ENCODE measurements at places on chromosomes 11 and 22.

DNA sequence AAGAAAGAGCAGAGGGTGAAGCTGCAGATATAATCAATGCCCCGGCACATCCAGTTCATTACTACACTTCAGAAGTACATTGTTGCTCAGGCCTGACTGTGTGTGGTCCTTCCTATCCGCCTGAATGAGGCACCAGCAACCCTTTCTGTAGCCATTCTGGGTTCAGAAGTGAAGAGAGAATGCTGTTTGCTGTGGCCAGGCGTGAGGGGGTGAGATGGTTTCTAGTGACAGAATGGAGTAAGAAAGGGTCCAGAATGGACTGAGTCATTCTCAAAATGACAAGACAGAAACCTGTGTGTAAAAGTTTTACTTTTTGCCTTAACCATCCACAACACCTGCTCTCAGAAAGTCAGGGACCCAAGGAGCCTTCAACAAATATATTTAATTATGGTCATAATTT, 334.8 kb downstream of the GUCY1A2 start:
- no peak for DNase-seq

DNA sequence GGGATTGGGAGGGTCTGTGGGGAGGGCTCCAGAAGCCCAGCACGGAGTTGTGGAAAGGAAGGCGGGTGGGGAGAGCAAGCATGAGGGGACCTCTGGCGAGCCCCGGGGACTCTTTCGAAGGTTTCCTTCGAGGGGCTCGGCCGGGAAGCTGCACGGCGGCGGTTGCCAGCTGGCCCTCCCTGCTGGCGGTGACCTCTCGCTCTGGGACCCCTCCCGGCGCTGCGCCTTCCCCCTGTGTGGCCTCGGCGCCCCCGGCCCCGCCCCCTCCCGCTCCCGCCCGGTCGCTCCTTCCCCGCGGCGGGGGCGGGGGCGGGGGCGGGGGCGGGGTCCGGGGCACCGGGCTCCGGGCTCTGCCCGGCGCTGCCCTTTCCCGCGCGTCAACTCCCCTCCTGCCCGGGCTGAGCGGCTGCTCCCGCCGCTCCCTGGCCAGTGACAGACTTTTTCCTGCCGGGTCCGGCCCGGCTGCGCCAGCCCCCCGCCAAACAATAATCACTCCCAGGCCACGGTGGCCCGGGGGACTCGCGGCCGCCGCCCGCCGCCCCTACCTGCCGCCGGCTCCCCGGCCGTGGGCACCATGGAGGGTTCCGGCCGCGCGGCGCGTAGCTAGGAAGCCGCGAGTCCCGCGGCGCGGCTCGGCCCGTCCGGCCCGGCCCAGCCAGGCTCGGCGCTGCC, 941 bp downstream of the CLCF1 start:
- DNase-seq, result no peak

DNA sequence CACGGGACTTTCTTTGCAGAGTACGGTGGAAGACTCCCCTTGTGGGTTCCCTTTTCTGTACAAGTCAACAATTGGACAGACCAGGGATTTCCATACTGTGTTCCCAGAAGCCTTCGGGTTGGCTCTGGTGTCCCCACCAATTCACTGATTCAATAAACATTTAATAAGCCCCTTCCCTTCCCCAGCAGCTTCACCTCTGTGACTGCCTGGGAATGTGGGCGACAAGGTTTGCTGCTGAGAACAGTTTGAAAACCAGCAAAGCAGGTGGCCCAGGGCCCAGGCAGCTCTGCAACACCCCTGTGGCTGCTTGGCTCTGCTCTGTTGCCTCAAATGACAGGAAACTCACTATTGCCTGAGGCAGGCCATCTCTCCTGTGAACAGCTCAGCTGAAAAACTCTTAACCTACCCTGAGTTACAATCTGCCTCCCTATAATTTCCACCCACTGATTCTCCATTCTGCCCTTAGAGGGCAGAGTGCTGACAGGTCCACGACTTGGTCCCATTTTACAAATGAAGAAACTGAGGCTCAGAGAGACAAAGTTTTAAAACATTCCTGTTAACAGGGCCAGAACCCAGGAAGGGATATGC, 10.4 kb downstream of the ADORA2A start:
- DNase-seq, result peak; percentile 20

DNA sequence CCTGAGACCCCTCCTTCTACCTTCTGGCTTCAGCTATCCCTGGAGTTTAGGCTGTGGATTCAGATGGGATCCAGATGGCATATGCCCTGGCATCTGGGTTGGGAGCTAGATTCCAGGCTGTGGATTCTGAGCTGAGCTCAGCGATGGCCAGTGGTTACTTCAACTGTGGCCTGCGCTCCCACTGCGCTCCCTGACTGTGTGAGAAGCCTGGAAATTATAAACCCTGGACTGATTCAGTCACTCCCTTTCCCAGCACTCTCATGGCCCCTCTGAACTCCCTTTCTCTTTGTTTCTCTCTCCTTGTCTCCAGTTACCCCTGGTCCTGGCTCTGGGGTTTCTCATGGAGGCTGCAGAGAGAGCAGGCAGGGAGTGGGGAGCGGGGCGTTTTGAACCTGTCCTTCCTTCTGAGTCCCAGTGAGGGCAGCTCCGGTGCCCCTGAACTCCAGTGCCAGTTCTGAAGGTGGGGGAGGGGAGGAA, 4.8 kb downstream of the ARHGEF17 start:
- DNase-seq, result no peak

DNA sequence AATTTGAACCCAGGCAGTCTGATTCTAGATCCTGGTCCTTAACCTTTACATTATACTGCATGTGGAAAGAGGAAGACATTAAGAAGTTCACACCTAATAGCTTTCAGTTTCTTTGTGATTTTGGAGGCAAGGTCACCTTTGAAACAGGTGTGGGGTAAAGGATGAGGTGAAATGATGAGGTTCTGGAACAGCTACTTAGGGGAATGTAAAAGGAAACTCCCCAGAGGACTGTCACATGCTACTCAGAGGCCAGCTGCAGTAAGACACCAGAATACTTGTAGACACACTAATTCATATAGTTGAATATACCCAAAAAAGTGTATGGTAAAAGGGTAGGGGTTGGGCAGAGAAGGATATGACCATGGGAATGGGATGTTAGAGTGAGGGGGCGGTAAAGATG, 5.4 kb downstream of the APIP start:
- DNase-seq, result no peak

DNA sequence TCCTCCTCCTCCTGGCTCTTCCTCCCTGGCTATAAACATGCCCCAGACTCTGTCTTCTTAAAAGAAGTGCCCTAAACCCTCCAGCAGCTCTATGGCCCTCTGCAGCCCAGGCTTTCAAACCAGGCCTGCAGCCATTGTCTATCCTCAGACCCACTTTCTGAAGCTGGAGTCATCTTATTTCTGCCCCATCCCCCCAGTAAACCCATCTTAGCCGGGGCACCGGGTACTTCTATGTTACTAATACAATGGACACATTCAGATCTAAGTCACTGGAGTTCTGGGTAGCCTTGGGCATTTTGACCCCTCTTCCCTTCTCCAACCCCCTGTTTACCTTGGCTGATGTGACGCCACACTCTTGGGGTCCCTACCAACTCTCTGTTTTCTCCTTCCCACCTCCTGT, 29.7 kb upstream of the CACNG2 start:
- DNase-seq, result no peak

DNA sequence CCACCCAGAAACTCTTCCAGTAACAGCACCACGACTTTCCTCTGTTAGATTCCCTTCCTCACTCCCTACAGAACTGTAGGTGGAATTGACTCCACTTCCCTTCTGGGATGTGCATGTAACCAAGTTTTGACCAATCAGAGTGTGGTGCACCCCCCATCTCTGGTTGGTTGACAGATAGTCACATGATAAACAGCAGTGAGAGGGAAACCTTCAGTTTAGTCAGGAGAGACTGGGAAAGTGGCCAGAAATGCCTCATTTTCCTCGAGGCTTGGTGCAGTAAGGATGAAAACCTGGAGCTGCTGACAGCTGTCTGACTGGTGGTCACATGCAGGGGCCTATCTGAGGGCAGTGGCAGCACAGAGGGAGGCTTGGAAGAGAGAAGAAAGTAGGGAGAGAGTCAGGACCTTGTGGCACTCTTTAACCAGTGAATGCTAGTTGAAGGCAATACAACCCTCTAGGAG, 67.3 kb upstream of the GRK3 start:
- DNase-seq, result peak; percentile 46

DNA sequence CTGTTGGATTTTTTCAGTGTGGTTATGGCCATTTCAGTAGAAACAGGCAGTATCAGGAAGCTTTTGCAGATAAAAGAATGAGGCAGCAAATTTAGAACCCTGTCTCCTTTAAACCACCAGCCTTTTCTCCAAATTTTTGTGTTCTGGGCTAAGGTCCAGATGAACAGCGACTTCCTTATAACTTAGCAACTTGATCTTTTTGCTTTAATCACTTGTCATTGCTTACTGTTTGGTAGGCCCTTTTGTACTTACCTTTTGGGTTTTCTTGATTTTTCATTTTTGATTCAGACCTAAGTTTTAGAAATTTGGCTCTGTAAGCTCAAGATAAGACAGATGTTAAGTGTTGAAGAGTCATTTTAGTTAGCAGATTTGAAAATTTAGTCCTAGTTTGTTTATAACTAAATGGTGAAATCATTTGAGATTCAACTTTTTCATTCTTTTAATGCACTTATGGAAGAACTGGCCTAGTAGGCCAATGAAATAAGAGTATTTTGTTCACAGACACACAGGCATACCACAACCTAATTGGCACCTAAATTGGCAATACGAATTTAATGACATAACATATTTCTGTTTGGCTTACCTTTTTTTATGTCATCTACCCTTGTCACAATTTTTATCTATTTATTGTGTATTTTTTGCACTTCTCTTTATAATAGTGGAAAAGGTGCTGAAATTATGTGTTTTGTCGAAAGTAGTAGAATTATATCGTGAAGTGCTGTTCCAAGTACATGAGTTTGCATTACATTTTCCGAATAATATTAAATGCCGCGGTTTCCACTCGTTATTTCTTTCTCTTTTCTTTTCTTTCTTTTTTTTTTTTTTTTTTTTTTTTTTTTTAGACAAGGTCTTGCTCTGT, 2.1 kb downstream of the RTN3 start:
- no peak for DNase-seq

DNA sequence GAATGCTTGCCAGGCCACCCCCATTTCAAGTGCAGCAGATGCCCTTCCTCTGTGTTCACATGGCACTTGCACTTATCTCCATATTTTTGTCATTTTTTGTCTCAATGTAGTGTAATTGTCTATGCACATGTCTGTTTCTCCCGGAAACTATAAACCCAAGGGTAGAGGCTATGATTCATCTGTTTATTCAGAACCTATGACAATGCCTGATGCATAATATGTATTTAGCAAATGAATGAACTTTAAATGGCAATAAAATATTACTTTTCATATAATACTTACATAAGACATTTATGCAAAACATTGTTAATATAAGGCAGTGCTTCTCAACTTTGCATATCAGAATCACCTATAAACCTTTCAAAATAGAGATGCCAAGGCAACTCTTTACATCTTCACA, 6.7 kb downstream of the PAK1 start:
- DNase-seq, result peak; percentile 27

- DNase-seq, result peak; percentile 27
Observed at GRCh38 chr11:1574238-1574932, 2.3 kb upstream of the DUSP8 start.

DNA sequence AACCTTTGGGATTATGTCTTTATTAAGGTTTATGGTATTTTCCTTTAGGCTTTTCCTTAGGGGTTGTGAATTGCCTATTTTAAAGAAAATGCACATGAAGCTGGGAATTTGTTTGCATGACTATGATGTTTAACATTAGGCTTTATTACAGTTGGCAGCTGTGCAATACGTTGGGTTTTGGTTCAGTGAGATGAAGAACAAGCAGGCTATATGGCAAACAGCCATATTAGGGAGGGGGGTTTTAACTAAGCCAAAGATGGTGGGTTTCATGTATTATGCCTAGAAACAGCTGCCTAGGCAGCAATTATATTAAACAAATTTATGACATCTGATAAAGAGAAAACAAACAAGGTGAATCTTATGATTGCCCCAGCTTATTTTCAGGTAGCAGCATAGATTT, 880.8 kb downstream of the FAM181B start:
- no peak for DNase-seq

DNA sequence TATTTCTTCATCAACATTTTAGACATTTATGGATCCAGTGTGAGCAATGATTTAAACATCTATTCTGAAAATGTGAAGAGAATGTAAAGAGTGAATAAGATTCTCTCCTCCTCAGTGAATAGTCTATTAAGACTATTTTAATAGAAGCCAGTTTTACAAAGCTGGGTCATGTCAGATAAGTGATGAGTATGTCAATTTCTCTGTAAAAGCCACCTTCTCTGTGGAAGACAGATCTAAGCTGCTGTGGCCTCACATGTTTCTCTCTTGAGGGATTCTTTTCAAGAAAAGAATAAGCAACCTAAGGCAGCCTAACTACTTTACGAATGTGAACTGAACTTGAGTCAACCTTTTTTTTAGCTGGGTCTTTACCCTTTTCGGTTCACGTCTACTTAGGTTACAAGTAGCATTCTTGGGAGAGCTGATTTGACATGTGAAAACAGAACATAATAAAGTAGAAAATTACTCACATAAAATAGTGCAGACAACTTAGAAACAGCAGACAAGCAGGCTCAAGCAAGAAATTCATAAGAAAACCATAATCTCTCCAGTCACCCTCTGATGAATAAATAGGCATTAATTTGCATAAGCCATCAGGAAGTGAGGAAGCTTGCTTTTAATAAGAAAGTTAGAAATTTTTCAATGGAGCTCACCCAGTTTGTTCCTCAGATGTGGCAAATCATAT, 9.9 kb downstream of the CTSC start:
- no peak for DNase-seq

DNA sequence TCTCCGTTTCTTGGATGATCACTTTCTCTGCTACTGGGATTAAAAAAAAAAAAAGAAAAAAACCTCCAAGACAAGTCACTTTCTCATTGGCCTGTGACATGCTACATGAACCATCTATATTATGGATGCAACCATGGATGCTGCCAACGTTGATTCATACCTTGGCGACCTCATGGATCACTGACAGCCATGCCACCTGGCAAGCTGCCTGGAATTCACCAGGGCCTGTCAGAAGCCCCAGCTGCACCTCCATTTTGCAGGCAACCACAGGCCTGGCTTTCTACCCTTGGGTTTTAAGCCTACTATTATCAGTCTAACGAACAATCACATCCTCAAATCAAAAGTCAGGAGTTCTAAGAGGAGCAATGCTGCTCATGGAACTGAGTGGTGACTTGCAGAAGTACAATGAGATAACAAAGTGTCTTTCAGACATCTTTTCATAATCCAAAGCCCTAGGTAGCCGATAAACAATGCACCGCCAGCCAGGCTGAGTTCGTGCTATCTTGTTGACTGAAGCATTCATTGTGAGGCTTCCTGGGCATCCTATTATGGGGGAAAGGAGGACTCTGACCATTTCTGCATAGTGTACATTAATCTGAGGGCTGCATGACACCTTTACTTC, 48.0 kb upstream of the CADM1 start:
- DNase-seq, result no peak

- no peak for DNase-seq
Observed at GRCh38 chr11:102252339-102252891, 64.9 kb upstream of the BIRC3 start.

DNA sequence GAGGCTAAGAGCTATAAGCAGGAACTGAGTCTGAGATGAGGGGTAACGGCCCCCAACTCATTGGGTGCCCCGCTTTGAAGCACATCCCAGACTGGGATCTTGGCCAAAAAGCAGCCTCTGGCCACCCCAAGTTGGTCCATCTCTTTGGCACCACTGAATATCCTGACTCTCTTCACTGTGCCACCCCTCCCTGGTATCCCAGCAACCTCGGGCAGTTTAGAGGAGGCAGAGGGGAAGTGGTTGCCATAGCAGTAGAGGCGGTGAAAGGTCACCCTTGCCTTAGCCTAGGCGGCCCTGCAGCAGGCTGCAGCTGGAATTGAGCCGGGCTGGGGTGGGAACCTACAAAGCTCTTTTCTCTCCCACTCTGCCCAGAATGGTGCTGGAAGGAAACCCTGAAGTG, 1.1 kb downstream of the PELI3 start:
- no peak for DNase-seq

Measured in MCF 10A (cell line).